ENCODE measurements at places on chromosomes 6 and 20.

DNA sequence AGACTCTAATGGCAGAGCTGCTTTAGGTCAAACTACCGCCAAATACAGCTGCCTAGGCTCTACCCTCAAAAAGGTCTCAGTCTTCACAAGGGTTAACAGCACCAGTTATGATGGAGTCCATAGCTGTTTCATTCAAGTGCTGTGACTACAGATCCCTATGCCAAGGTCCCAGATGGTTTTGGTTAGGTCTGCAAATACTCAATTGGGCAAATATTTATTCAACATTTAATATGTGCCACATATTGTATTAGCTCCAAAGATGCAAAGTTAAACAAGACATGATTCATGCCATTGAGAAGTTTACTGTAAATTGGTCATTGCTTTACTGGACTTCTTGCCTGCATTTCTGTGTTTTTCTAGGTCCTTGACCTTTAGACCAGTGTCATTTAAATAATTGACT, 55.8 kb upstream of the TFAP2D start:
- no peak for DNase-seq

- DNase-seq, result no peak
Measured at GRCh38 chr6:2529211-2529719, 221.5 kb downstream of the MYLK4 start.

DNA sequence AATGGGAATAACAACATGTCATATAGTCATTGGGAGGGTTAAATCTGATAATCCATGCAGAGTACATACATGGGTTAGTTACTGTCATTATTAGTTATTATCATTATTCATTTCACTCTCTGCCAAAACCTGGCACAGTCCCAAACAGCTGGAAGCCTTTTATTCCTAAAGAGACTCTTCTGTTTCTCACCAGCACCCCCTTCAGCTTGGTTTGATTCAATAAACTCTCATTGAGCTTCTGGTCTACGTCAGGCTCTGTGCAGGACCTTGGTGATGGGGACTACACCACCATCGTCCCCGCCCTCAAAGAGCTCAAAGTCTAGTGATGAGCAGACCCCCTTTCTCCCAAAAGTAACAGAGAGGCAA, 2.3 kb downstream of the KCNK15 start:
- no peak for DNase-seq

DNA sequence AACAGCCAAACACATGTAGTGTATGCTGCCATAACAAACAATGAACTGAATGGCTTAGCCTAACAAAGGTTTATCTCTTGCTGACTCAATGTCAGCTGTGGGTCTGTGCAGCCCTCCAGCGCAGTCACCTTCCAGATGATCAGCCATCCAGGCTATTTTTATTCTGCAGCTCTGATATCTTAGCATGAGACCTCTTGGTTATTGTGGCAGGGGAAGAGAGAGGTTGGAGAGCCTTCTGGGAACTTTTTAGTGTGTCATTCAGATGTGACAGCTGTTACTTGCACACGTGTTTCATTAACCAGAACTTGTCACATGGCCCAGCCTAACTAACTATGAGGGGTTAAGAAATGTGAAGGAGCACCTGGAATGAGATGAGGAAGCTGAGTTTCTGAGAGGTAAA, 202.5 kb downstream of the DHX35 start:
- no peak for DNase-seq

- no peak for DNase-seq
Measured at GRCh38 chr20:10060226-10060625, 25.4 kb downstream of the ANKEF1 start.

DNA sequence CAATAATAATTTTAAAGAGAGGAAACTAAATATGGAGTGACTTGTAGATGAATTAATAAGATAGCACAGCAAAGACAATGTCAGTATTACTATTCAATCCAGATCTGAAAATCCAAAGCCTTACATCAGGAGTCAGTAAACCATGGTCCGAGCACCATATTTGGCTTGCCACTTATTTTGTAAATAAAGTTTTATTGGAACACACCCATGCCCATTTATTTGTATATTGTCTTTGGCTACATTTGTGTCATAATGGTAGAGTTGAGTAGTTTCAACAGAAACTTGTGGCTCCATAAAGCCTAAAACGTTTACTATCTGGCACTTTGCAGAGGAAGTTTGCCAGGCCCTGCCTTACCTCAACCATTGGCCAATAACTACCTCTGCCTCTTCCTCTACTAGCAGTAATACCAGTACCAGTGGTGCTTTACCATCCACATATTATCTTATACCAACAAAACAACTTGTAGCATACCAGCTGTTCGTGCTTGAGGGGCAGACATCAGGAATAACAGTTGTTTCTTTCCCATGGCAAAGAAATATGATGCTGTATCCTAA, 51.8 kb upstream of the SYNJ2 start:
- DNase-seq, result no peak
